Activated T-cell treated with anti-CD3 and anti-CD28 coated beads for 4 hours (primary cell): ENCODE measurements at places on chromosomes 11 and 22.

GRCh38 chr11:1756791-1757771 is 6.6 kb downstream of the CTSD start:
- DNase-seq, result no peak

GRCh38 chr11:34721646-34722045 is 100.8 kb downstream of the EHF start:
- no peak for DNase-seq

GRCh38 chr11:134951305-134951700 is 539.3 kb upstream of the B3GAT1 start:
- DNase-seq, result no peak

DNA sequence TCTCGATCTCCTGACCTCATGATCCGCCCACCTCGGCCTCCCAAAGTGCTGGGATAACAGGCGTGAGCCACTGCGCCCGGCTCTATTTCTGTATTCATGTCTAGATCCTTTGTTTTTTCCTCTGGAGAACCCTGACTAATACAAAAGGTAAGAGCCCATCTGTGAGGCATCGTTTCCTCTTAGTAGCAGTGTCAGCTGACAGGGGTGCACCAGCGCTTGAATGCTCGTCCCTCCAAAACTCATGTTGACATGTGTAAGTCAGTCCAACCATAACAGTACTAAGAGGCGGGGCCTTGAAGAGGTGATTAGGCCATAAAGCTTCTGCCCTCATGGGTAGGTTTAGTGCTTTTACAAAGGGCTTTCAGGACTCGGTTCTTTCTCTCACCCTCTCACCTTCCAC is 470.1 kb upstream of the B3GAT1 start:
- no peak for DNase-seq

DNA sequence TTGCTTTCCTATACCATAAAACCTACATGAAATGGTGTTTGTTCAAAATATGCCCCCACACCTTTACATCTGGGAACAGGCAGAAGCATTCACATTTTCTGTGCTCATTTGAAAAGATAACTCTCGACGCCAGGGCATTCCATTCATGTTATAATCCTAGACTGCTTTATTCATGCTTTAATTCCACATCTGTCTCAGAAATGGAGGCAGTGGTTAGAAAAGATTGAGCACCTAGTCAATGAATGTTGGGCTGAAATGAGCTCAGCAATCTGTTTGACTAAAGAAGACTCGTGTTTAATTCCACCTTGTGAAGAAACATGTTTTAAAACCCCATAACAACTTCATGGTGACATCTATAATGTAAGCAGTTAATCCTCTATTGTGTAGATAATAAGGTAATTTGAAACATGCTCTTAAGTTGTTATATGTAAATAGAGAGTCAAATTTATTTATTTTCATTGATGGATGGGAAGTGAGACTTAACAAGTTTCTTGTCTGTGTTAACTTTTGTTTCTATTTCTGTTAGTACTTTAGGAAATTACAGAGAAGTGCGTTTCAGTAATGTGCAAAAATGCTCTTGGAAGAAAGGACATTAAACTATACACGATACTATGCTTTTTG is 217.5 kb downstream of the DDX10 start:
- no peak for DNase-seq

GRCh38 chr11:119309953-119310681 is 6.8 kb downstream of the MCAM start:
- no peak for DNase-seq

DNA sequence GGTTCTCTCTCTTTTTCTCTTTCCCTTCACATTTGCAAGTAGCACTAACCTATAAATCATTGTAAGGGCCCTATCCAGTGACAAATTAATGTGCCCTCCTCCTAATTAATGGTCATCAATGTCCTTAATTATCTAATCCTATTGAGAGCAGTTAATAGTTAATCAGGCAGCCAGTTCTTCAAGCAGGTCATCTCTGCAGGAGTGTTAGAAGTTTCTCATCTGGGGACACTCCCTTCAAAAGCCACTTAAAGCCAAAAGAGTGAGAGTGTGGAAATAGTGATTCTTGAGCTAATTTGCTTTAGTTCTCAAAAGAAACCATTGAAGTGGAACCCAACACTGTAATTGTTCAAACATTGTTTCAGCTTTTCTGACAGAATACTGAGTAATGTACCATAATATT is 141.6 kb downstream of the ELP4 start:
- DNase-seq, result no peak

GRCh38 chr22:18057568-18058209 is 20.1 kb upstream of the PEX26 start:
- DNase-seq, result no peak

DNA sequence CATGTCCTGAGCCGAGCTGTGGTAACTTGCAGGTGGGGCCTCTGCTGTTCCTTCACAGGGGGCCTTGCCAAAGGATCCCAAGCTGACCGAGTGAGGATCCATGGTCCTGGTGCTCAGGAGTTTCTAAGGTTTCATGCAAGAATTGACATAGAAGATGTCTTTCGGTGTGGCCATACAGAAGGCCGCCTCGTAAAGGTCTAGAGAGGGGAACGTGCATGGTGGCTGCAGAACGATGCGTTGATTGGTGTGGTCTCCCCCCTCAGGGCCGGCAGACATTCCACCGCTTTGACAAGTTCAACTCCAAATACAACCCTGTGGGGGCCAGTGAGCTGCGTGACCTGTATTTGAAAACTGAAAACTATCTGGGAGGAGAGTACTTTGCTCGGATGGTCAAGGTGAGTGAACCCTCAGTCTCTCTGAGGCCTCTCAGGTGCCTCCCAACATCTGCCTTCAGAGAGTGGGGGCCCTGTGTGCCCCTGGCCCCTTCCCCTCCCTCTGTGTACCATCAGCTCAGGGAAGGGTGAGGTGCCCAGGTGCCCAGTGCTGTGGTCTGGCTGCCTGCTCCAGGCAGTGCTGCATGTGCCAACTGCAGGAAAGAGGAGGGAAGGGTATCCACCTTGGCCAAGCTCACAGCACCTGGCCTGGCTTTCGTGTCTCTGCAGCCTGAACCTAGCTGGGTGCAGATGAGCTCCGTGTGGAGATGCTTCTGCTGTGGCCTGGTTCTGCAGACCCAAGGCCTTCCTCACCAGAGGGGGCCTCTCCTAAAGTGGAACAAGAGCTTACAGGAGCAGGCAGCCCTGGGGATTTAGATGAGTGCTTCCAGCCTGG is 39.8 kb downstream of the AMPD3 start:
- DNase-seq, result no peak

GRCh38 chr11:19345519-19345847 is 104.7 kb upstream of the E2F8 start:
- no peak for DNase-seq

- DNase-seq, result no peak
Observed at GRCh38 chr22:27401321-27401720, 400.2 kb downstream of the MN1 start.

DNA sequence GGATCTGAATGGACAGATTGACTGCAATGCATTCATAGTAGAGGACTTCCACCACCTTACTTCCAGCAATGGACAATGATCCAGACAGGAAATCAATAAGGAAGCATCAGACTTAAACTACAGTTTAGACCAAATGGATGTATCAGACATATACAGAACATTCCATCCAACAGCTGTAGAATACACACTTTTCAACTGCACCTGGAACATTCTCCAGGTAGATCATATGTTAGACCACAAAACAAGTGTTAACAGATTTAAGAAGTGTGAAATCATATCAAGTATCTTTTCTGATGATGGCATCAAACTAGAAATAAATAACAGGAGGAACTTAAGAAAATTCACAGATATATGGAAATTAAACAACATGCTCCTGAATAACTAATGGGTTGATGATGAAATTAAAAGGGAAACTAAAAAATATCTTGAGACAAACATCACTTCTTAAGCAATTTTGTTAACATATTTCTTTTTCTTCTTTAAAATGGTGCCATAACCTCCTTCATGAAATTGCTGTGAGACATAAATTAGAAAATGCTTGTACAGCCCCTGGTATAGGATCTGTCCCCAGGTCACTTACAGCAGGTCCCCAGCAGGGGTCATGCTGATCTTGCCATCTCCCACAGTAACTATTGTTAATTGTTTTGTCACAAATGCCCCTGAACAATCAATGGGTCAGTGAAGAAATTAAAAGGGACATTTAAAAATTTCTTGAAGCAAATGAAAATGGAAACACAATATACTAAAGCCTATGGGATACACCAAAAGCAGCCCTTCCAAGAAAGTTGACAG is 100.0 kb upstream of the OR4B1 start:
- DNase-seq, result no peak

DNA sequence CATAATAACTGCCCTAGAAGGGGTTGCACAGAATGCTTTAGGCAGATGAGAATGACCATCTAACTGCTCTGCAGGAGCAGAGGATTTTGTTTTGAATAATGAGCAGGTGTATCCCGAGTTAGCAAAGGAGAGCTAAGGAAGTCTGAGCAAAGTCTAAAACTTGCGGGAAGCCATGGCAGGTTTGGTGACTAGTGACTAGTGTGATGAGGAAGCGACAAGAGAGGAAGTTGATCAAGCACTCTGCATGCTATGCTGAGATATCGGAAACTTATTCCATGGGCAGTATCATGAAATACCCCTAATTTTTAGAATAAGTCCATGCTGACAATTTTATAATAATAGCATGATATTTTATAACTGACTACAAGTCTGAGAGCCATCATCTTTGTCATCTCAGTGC is 12.9 kb downstream of the OLFML1 start:
- DNase-seq, result no peak

DNA sequence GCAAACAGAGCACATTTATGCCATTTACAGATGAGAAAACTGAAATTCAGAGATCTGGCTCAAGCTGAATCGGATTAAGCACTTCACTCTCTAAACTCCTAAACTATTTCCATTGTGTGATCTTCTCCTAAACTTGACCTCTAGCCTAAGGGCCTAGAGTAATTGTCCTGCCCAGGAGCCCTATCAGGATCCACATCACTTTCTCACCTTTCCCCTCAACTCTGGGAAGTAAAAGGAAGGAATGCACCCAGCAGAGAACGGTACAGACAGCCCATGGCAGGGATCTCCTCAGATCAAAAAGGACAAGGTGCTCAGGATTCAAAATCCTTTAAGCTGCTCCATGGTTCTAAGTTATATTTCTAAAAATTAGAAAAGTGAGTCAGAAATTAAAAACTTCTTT is 102.7 kb downstream of the ABTB2 start:
- no peak for DNase-seq

GRCh38 chr11:99911116-99911515 is 776.0 kb upstream of the ARHGAP42 start:
- no peak for DNase-seq

DNA sequence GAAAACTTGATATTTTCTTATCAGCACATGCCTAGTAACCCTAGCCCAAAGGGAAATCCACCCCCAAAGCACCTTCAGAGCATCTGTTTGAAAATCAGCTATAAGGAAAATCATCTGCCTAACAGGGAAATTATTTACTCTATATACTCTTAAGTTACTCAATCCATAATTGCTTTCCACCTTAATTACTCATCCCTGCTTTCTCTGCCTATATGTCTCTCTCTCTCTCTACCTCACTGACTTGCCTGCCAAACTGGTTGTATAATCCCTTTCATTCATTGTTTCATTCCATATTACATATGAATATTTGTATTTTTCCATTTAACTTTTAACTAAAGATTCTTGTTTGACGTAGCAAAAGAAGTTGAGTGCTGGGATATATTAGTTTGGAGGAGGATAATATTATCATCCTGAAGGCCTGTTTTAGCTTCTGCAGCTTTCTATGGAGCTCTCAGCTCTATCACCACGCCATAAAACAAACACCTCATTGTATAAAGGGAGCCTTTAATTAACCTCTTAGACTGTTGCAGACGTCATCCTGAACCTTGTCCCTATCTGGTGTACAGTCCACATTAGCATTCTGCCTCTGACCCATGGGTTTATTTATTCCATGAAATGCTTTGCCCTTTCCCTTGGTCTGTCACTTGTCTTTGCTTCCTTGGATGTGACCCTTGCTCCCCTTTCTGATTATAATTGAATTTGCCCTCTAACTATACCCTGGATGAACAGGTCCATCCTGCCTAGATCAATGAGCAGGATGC is 98.9 kb downstream of the INSC start:
- DNase-seq, result no peak

GRCh38 chr11:33657757-33658156 is 42.9 kb downstream of the C11orf91 start:
- no peak for DNase-seq

GRCh38 chr22:19059481-19060278 is 62.5 kb downstream of the DGCR2 start:
- DNase-seq, result no peak

- no peak for DNase-seq
Observed at GRCh38 chr11:60891103-60891741, 15.2 kb downstream of the PRPF19 start.

DNA sequence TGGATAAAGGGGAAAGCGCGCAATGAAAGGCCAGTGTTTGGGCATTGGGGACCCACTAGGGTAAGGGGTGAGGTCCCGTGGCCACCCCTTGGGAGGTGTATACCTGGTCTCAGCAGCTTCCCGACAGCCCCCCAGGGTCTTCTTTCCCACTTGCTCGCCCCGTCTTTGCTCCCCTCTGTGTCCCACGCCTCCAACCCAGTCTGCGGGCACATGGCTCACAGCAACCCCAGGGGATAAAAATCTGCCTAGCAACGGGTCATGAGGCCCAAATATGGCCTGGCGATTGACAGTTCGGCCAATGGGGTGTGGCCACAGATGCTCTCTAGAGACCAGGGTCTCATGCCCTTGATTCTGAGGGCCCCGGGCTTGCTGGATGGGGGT is 41.6 kb downstream of the AHNAK start:
- DNase-seq, result no peak

- DNase-seq, result no peak
Observed at GRCh38 chr11:60455531-60456042, at the start of gene MS4A1. TSS of gene MS4A1 (plus strand) at chr11:60455847. CDS start at chr11:60462375, 6,528 bp downstream.

DNA sequence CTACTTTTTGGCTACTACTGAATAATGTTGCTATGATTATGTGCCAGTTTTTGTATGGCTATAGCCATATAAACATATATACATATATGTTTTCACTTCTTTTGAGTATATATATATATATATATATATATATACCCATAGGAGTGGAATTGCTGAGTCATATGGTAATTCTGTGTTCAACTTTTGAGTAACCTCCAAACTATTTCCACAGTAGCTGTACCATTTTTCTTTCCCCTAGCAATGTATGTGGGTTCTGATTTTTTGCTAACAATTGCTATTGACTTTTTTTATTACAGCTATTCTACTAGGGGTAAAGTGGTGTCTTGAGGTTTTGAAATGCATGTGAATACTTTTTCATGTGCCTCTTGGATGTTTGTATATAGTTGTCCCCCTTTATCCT is 30.4 kb downstream of the CBL start:
- DNase-seq, result no peak

DNA sequence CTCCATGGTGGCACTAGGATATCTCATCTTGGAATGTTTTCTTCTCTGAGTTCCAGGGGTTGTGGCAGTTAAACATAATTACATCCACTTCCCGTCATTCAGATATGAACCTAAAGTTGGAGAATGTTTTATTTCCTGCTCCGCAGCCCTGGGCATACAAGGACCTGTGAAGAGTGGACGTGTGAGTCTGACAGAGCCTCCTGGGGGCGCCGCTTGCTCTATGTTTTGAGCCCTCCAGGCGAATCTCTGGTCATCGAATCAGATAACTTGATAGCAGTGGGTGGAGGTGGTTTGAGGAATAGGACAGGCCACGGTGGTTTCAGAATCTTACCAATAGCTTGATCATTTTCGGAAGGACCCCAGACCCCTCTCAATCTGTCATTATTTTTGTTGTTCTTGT is 174.2 kb downstream of the NTM start:
- DNase-seq, result no peak

- DNase-seq, result no peak
Observed at GRCh38 chr11:115613986-115614632, 109.9 kb upstream of the CADM1 start.
